ENCODE measurements at places on chromosomes 4 and X.

GRCh38 chr4:47668810-47669408 lies 169.0 kb downstream of the CORIN start:
- peak; percentile 60 for DNase-seq

- DNase-seq, result peak; percentile 40
Measured at GRCh38 chr4:147480891-147481576, at the start of gene EDNRA. TSS of gene EDNRA (plus strand) at chr4:147481097. CDS start at chr4:147485682, 4,585 bp downstream.

GRCh38 chrX:106959901-106960300 lies 39.7 kb downstream of the CLDN2 start:
- DNase-seq, result peak; percentile 35

DNA sequence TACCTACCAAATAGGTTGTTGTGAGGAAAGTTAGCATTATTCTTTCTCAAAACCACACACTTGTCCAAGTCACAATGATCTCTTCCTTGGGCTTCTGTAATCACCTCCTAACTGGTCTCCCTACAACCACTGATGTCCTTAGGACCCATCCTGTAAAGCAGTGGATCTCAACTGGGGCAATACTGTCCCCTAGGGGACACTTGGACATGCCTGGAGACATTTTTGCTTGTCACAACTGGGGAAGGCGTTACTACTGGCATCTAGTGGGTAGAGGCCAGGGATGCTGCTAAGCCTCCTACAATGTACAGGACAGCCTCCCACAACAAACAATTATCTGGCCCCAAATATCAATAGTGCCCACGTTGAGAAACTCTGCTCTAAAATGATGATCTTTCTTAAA lies 118.7 kb upstream of the AP1S2 start:
- DNase-seq, result peak; percentile 56

DNA sequence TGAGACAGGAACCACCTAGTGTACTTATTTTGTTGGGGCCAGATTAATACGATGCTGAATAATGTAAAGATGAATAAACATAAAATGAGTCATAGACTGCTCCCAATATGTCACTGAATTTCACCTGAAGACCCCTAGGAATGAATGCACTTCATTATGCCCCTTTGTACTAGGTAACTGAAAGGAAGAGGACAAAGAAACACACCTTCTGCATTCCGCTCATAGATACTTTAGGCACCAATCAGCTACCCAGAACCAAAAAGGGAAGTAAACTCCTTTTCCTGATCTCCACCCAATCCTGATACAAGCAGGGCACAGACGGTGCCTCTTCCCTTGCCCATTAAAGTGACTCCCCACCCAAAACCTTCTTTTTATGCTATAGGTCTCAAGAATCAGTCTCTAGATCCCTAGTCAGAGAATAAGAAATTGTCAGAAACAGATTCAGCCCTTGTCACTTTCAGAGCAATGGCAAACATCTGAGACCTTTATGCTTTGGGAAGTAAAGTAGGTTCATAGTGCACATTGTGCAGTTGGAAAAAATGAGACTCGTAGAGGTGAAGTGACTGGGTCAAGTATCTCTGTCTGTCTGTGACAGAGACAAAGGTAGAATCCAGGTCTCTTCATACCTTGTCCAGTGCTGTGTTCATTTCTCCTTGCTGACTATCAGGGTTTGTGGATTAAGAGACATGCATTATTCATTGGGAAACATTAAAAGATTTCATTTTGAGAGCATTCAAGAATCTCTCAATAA lies 2.3 kb downstream of the GPR174 start:
- DNase-seq, result no peak

DNA sequence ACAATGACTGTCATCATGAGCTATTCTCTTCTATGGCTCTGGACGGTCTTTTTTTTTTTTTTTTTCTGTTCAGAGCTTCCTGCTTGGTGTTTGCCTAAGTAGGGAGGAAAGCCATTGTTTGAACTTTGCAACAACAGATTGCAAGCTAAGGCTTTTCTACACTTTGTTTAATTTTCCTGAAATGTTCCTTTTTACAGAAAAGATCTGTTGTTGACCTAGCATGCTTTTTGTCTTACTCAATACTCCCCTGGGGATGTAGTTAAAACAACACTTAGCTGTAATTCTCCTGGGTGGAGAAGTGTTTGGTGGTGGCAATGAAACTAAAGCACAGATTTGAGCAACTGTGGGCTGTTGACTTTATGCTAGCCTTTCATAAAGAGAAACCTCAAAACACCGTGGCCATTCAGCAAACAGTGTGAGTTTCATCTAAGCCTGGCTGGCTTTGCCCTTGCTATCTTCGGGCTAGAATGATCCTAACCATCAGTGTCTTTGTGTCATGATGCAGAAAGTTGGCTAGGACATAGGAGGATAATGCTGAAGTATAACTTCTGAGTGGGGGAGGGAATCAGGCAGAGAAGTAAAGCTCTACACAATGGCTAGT lies 110.5 kb downstream of the ANXA3 start:
- DNase-seq, result no peak

- no peak for DNase-seq
Measured at GRCh38 chrX:76159453-76159852, 13.4 kb upstream of the PBDC1 start.

- DNase-seq, result peak; percentile 33
Measured at GRCh38 chr4:184279496-184280061, 61.9 kb upstream of the ENPP6 start.

DNA sequence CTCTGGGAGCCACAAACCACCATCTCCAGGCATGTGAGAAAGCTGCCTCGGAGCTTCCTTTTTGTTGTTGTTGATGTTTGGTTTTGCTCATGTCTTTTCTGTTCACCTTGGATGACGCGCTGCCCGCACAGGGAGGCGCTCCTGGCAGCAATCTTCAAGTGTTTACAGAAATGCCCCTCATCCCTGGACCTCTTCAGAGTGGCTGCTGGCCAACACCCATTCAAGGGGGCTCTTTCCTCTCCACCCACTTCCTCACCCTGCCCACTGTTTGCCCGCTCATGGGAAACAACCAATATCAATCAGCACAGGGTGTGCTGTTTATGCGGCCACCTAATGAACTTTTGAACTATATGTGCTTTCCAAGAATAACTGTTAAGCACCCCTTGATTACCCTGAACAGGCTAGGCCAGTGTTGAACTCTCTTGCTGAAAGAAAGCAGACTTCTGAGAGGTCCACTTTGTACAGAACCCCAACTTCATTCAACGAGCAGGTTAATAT lies 355.1 kb upstream of the CLNK start:
- no peak for DNase-seq

DNA sequence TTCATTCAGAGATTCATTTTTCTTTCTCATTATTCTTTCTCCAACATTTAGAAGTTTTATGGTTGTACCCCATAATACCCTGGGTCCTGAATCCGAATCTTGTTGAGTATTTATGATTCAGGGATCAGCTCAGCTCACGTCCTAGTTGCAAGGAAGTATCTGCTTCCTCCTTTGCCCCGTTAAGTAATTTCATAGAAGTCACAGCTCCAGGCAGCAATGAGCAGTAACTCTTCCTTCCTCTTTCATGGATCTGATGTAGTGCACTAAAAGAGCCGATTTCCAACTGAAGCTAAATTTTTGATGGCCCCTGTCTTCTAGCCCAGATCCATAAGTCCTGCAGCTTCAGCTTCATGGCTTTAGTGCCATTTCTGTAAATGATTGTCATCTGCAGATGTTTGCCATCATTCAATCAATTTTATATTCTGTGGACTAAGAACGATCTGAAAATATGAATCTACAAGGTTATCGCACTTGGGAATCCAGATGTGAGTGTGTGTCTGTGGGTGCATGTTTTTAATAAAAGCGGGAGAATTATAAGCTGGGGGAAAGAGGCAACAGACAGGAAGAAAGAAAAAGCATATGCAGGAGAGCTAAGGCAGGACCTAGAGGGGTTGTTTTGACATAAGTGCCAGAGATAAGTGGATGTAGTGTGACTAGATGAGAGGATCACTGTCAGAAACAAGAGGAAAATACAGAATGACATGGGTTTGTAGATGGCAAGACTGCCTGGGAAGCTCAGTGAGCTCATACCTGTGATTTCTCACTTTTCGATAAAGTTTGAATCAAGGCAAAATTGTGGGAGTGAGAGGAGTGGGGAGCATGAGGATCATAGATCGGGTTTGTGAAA lies 17.5 kb downstream of the VEGFD start:
- DNase-seq, result no peak

DNA sequence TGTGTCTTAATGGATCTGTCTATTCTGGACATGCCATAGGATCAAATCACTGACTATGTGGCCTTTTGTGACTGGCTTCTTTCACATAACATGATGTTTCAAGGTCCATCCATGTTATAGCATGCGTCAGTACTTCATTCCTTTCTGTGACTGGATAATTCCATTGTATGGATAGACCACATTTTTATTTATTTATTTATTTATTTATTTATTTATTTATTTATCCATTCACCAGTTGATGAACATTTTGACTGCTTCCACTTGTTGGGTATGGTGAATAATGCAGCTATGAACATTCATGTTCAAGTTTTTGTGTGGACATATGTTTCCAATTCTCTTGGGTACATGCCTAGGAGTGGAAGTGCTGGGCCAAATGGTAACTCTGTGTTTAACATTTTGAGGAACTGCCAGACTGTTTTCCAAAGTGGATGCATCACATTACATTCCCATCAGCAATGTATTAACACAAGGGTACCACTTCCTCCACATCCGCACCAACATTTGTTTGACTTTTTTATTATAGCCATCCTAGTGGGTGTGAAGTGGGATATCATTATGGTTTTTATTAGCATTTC lies 14.0 kb downstream of the RTL5 start:
- DNase-seq, result no peak

- DNase-seq, result no peak
Measured at GRCh38 chr4:137421796-137422195, 110.5 kb downstream of the PCDH18 start.

DNA sequence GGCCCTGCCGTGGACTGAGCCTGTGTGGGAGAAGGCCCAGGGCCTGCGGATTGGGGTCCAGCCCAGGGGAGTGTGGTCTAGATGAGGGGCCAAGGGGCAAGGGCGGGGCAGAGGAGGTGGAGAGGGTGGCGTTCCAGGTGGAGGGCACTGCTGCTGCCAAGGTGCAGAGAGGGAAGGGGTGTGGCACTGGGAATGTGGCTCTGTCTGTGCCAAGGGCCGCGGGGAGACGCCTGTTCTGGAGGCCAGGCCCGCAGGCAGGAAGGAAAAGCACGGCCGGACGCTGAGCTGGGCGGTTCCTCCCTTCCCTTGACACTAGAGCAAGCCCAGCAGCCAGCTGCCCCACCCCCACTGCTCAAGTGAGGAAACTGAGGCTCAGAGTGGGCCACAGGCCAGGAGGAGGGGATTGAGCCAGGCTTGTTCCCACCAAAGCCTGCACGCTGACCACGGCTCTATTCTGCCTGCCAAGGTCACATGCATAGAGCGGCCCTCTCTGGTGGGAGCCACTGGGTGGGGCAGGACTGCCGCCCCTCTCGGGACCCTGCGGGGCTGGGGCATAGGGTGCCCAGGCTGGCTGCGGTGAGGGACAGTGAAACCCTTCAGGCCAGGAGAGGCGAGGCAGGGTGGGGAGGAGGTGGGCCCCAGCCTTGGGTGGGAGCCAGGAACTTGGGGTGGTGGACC lies 13.0 kb downstream of the SH3BP2 start:
- DNase-seq, result peak; percentile 40

- DNase-seq, result no peak
Measured at GRCh38 chrX:124338733-124339514, 6.5 kb downstream of the TEX13D start.

DNA sequence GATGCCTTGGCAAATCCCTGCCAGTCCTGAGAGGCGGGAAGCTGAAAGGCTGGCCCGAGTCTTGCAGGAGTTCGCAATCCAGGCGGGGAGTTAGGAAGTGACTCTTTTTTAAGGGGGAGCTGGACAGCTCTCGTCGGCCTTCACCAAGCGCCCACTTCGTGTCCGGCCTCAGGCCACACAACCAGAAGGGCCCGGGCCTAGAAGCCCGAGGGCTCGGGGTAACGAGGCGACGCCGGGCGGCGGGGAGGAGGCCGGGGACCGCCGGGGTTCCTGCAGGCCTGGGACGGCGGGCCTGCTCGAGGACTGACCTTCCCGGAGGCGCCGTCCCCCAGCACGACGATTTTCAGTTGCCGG lies 395 bp downstream of the RAB28 start:
- peak; percentile 67 for DNase-seq

DNA sequence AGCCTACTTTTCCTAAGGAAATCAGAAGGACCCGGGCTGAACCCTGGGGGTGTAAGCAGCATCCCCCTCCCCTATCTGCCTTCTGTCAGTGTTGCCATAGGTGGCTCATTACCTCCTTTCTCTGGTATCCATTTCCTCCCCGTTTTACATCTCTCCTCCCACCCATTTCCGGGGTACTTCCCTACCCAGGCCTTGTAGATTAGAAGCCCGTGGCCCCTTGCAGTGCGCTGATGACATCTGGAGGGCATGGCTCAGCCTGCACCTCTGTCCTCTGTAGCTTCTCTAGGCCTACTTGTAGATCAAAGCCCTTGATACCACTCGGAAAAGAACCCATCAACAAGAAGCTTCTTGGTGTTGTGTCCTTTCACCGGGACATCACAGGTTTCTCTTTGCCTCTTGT lies 71.8 kb downstream of the NBDY start:
- no peak for DNase-seq

DNA sequence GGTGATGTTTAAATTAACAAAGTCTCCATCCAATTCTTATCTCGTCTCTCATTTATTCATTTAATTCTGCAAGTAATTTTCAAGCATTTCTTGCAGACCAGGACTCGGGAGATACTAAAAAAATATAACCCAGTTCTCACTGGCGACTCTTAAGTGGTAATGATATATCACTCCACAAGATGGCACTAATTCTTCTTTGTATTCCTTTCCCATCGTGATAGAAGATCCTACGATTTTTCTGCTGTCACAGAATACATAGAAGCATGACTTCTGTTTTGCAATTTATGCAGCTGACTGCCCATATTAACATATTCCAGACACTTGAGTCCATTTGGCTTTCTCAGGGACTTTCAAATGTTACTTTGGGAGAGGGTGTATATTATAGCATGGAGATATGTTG lies 64.0 kb upstream of the FGF13 start:
- DNase-seq, result peak; percentile 47

GRCh38 chrX:130606425-130606824 lies 204.6 kb downstream of the RBMX2 start:
- DNase-seq, result no peak

DNA sequence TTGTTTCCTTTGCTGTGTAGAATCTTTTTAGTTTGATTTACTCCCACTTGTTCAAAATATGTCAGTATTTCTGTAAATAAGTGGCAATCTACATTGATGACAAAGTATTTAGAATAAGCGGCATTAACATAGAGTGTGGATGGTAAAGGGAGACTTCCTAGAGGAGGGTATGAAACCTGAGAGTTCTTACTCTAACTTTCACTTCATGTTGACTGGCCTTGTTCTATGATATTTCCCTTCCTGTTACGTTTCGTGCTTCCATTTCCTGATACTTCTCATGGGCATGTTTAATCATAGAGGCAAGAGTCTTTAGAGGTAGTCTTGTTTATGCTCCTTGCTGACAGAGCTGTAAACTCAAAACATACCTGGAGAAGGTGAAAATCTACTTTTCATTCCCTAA lies 408.9 kb downstream of the GLUD2 start:
- DNase-seq, result peak; percentile 4

DNA sequence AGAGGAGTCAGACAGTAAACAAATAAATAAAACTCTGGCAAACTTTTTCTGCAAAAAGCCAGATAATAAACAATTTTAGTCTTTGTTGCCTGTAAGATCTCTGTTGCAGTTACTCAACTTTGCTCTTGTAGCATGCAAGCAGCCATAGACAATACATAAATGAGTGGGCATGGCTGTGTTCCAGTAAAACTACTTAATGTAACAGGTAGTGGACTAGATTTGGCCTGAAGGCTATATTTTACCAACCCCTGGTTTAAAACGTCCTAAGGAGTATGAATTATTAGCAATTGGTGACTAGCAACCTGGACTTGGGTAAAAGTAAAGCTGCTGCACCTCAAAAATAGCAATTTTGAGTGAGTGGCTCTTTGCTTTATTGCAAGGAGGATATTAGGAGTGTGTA lies 30.9 kb downstream of the SLAIN2 start:
- DNase-seq, result no peak
